AG04450 (cell line): ENCODE measurements at places on chromosomes 3 and 15. TPM values are rescaled to one million over a fixed set of nuclear protein-coding genes. Genes with fewer than 3 reads are reported as not detected.

FES gene
- 5.5 and 7.1 TPM in 2 replicates for polyA plus RNA-seq

TNK2 gene
- 2.7 and 4.4 TPM in 2 replicates for polyA plus RNA-seq

SH2D7 gene
- polyA plus RNA-seq: 0.04 TPM in 1 of 2 replicates, not detected in the other

PYGO1 gene
- polyA plus RNA-seq: 7.7 and 10.7 TPM in 2 replicates

DNA sequence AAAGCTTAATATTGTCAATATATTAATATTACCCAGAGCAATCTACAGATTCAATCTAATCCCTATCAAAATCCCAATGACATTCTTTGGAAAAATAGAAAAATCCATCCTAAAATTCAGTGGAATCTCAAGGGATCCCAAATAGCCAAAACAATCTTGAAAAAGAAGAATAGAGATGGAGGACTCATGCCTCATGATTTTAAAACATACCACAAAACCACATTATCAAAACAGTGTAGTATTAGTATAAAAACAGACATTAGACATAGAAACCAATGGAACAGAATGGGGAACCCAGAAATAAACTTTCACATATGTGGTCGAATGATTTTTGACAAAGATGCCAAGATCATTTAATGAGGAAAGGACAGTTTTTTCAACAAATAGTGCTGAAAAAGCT lies 14.6 kb downstream of the NEK4 start:
- no peak for DNase-seq
